ENCODE measurements at places on chromosomes 7 and 10. TPM values are rescaled to one million over a fixed set of nuclear protein-coding genes. Genes with fewer than 3 reads are reported as not detected.

Gene UNCX
- total RNA-seq, result not detected

Gene CYP26C1
- 0.33 TPM for total RNA-seq

Gene PUS7
- 6.5 TPM for total RNA-seq

Gene GNAT3
- not detected for total RNA-seq

Gene SCART1
- 4.2 TPM for total RNA-seq

Measured in naive thymus-derived CD8-positive, alpha-beta T cell (primary cell).